A172 (cell line): ENCODE measurements at places on chromosomes 7 and 10. TPM values are rescaled to one million over a fixed set of nuclear protein-coding genes. Genes with fewer than 3 reads are reported as not detected.

Gene NEUROG3
- not detected in 2 replicates for total RNA-seq

Gene TRIM73
- 0.03 TPM in 1 of 2 replicates, not detected in the other for total RNA-seq

Gene KLF14
- total RNA-seq = 0.02 and 0.60 TPM in 2 replicates

Gene DPP6
- not detected in 2 replicates for total RNA-seq
